BJ (cell line): ENCODE measurements at places on chromosomes 2 and 18.
A peak's percentile ranks its signal among the peaks of the same experiment; 100 is the strongest.

DNA sequence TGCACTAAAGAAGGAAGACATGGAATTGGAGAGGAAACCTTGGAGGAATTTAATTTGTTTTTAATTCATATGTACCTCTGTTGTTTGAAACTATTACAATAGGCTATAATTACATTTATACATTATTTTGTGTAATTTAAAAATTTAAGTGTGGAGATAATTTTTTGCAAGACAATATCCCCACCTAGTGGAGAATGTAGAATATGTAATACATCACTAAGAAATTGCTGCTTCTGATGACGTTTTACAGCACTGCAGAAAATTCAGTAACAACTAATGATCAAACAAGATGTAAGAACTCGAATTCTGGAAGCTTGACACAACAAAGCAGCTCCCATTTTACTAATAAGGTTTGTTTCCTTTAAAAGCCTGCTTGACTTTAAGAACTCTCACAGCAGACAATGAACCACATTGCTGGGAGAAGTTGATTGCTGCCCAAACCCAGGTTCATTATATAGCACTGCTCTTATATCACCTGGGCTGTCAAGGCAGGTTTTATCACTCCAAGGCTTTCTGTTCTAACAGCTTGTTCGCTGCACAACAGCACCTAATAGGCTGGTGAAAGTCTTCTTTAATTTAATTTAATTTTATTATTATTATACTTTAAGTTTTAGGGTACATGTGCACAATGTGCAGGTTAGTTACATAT is 53.4 kb downstream of the THADA start:
- no peak for DNase-seq

DNA sequence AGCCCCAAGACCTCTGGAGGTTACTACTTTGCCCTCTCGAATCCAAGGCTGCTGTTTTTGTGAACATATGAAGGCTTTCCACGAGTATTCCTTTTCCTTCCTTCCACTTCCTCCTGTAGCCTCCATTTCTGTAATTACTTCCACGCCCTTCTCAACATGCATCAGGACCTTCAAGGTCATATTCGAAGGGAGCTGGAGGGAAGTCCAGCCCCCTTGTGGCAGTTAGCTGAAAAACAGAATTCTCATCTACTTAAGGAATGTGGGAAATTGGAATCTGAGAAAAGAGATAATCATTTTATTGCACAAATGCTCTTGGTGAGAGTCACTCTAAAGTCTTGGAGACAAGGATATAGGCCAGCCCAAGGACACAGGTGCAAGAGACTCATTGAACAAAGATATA is 1000.2 kb downstream of the TDRD15 start:
- no peak for DNase-seq

DNA sequence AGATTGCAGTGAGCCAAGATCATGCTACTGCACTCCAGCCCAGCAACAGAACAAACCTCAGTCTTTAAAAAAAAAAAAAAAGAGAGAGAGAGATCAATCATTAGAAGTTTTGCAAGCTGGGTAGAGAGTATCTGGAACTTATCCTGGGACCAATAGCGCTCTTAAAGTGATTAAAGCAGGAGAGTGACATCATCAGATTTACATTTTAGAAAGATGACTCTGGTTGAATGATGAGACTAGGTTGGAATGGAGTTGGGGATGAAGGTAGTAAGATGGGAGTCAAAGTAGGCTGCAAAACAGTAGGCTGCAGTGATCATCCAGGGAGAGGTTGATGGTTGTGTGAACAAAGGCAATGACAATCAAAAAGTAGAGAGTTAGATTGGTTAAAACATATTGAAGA is 37.8 kb downstream of the MYL1 start:
- DNase-seq, result no peak

DNA sequence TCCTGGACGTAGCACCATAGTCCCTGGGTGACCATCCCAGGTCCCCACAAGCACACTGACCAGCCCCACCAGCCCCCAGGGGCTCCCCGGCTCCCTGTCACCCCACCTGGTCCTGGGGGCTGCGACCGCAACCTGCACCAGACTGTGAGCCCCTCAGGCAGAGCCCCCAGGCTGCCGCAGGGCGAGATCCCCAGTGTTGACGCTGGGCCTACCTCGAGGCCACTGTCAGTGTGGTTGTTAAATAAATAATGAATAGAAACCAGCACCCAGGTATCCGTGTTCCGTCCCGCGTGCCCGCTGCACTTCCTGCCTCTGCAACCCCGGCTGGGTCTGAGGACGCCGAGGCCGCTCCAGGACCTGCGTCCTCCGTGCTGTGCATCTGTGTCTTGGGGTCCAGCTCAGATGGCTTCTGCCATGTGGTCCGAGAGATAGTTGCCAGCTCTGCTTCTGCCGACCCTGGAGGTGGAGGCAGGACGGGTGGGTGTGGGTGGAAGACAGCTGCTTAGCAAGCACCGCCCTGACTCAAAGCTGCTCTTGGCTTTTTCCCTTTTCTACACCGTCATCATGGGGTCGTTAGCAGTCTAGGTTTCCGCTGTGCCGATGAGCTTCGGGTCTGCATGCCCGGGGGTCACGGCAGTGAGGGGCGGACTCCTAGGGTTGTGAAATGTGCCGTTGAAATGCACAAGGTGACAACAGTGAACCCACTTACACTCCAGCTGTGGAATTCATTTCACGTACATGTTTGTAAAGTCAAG is 74.2 kb downstream of the NFATC1 start:
- DNase-seq, result no peak

DNA sequence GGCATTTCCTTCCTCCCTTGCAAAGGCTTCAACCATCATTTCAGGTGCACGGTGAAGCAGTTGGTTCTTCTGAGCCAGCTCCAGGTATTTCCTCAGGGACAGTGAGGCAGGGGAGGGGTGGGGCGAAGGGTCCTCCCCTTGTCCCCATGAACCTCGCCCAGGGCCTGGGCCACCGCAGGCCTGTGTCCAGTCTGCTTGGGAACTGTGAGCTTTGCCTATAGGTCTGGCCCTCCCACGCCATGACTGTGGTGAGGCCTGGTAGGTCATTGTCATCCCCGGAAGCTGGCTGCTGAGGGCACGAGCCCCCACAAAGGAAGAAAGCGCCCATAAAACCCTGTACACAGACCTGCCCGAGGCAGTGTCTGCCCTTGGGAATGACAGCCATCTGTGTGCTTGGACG is 134.3 kb downstream of the ACKR3 start:
- DNase-seq, result no peak

DNA sequence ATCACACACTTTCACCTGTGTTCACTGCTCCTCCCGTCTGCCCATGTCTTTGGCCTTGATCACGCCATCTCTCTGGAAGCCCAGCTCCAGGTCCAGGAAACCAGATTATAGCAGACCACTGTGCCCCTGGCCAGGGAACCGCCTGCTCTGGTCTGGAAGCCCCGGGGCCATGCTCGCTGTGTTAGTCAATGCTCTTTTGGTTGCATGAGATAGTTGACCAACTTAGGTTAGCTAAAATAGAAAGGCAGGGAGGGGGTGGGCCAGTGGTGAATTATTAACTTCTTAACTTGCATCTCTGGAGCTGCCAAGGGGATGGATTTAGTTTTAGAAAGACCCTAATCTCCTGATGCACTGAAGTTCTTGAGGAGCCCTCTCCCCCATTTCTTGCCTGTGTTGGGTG is 232.7 kb downstream of the AGAP1 start:
- no peak for DNase-seq

GRCh38 chr2:217030081-217030480 is 170.2 kb upstream of the TNP1 start:
- no peak for DNase-seq

GRCh38 chr2:173272849-173273248 is 81.8 kb upstream of the CDCA7 start:
- DNase-seq, result no peak

- DNase-seq, result no peak
Measured at GRCh38 chr2:152094014-152094413, 4.8 kb downstream of the CACNB4 start.

DNA sequence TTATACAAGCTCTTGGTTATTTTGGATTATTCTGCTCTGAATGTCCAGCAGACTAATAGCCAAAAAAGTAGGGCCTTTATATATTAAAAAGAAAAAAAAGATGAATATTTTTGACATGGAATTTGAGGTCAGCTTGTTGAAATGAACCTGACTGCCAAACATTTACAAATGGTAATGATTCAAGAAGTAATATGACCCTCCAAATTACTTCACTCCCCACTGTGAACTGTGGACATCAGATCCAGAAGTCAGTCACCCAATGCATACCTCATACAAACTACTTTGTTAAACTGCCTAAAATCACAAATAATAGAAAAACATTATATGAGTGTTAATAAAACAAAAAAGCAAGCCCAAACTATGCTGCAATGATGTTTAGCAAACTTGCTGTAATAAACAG is 10.0 kb downstream of the EPG5 start:
- DNase-seq, result no peak

DNA sequence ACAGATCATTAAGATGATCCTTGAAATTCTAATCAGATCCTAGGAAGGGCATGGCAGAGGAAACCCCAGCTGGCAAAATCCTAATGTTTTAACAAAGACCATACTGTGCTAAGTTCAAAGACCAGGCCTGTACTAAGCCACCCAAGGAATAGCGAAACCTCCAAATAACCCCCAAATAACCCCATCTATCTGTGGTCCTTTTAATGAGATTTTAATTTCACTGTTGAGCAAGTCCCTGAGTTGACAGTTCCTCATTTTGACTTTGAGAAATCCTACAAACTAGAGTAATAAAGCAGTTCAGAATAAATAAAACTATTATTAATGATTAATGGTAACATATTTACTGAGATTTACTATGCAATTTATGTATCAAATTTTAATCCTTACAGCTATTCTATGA is 259.8 kb downstream of the STK39 start:
- no peak for DNase-seq

DNA sequence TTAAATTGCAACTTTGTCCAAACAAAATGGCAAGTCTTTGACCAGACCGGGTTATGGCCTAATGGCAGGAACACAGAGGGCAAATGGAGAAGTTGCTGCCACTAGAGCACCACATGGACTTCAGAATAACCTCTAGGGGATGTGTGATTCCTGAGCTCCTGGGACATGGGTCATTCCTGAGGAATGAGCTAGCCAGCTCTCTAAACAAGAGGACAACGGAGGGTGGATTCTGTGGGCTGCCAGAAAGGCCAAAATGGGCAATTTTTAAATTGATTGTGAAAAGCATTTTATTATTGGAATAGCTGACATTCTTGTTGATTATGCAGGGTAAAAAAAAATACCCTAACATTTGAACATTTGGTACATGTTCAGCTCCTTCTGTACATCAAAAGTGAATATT is 109.8 kb upstream of the FZD5 start:
- DNase-seq, result peak; percentile 61

GRCh38 chr2:235608200-235608887 is 114.5 kb downstream of the AGAP1 start:
- DNase-seq, result no peak

DNA sequence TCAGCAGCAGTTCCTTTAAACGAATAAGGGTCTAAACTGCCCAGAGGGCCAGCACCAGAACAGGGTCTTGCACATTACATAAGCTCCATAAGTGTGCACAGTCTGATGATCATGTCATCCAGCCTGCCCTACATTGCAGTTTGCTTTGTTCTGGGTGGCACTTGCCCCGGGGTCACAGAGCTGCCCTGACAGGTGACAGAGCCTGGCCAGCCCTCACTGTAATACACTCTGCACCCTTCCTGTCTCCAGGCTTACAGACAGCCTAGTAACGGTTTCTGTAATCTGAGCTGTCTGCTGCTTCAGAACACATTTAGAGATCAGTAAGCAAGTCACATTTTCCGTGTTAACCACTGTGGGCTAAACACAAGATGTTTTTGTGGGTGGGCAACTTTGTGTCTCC is 213.3 kb downstream of the FAM210A start:
- no peak for DNase-seq

GRCh38 chr2:234945339-234945873 is 6.4 kb upstream of the SH3BP4 start:
- no peak for DNase-seq

DNA sequence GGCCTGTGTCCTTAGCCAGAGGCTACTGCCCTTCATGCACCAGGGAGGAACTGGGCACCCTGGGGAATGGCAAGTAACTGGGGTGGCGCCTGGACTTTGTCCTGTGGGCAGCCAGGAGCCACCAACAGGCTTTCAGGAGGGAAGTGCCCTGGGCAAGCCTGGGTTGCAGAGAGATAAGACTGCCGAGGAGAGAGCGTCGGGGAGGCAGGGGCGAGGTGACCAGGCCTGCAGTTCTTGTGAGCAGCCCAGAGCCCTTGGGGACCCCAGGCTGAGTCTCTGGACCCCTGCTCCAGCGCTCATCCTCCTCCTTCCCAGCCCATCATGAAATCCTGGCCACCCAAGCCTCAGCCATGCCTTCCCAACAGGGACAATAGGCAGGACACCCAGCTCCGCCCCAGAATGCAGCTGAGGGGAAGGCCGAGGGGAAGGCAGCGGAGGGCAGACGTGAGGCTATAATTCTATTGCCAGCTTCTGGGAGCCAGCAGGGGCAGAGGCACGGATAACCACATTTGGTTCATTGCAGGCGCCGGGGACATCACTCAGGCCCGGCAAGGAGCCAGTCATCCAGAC is 25.1 kb downstream of the ADRA2B start:
- no peak for DNase-seq

GRCh38 chr2:239177908-239178307 is 222.9 kb downstream of the HDAC4 start:
- no peak for DNase-seq

- DNase-seq, result no peak
Measured at GRCh38 chr18:77087393-77088141, 45.0 kb downstream of the MBP start.

DNA sequence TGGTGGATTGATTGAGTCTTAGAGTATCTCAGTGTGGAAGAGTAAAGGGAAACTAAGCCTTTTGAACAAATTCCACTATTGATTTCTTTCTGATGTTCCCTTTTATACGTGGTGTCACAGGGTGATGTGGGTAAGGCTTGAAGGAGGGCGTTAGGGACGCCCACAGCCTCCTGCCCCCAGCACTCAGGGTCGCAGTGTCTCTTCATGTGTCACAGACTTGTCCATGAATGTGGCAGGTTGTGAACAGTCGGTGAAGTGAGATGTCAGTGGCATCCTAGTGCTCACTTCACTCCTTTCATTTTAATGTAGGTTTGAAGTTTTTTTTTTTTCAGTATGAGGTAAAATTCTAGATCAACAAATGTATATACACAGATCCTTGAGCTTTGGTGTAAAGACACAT is 123.2 kb upstream of the IL1R2 start:
- DNase-seq, result no peak
